ENCODE measurements at places on chromosomes 5 and 9.

GRCh38 chr5:116476897-116477537 lies 97.6 kb downstream of the SEMA6A start:
- no peak for DNase-seq

GRCh38 chr5:148141645-148142044 lies 26.7 kb upstream of the SPINK14 start:
- no peak for DNase-seq

GRCh38 chr9:130172161-130172857 lies at the start of gene NCS1:
Gene NCS1 (plus strand): TSS chr9:130172404. CDS start chr9:130172664, 260 bp downstream.
- DNase-seq, result peak; percentile 28

GRCh38 chr9:71819115-71819739 lies 50.9 kb upstream of the CEMIP2 start:
- DNase-seq, result peak; percentile 59

DNA sequence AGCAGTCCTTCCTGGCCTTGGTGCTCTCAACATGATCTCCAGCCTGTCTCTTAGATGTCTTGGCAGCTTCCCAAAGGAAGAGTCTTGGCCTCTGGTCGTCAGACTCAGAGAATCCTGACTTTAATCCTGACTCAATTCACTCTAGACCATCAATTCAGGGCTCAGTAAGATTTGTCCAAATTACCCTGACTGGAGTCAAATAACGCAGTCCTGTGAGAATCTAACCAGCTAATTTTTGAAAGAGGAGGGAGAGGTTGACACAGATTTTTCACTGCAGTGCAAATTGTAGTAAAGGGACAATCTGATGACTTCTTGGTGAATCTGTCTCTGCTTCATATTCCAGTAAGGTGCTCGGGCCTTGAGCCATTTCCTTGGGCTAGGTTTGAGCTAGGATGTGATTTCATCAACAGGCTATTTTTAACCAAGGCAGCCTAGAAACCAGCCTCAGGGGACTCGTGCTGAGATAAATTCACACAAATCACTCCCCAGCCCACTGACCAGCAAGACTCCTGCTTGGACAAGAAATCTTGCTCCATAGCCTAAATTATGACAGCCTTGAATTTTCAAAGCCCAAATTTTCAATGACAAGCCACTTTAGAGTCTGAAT lies 257.4 kb downstream of the ENC1 start:
- DNase-seq, result no peak

DNA sequence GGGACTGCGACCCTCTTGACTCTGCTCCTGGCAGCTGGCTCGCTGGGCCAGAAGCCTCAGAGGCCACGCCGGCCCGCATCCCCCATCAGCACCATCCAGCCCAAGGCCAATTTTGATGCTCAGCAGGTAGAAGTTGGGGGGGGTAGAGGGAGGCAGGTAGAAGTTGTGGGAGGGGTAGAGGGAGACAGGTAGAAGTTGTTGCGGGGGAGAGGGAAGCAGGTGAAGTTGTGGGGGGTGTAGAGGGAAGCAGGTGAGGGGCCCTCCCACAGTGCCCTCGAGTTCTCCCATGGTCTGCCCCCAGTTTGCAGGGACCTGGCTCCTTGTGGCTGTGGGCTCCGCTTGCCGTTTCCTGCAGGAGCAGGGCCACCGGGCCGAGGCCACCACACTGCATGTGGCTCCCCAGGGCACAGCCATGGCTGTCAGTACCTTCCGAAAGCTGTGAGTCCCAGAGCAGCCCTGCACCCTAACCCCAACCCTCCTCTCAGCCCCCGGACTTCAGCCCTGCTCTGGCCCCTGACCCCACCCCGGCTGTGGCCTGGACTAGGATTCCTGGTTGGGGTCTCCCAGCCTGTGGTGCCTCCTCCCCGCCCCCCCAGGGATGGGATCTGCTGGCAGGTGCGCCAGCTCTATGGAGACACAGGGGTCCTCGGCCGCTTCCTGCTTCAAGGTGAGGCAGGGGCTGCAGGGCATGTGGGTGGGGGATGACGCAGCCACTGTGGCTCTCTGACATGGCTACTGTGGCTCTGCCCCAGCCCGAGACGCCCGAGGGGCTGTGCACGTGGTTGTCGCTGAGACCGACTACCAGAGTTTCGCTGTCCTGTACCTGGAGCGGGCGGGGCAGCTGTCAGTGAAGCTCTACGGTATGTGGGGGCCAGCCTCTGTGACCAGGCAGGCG lies 537 bp downstream of the C8G start:
- no peak for DNase-seq

- no peak for DNase-seq
These were observed 135.6 kb downstream of the ACTL7B start for GRCh38 chr9:108720191-108720642.
